KBM-7 (cell line): ENCODE measurements at places on chromosomes 4 and X.

DNA sequence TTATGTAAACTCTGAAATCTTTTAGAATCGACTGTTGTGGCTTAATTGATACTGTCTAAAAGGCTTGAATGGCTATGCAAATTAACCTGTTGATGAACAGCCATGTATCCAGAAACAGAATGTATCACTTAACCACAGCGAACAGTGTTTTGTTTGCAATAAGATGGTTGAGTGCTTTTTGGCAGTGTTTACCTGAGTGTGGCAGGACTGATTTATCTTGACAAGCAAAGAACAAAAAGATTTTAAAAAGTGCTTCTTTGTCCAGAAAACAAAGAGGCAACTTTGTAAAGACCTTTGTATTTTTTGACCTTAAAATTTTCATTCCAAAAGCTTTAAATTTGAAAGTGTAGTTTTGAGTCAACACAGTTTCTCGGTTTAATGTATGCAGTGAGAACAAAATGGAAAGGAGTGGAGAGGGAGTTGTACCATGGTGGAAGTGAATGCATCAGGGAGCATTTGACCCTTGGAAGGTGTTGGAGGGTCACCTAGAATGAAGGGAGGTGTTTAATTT, 18.0 kb downstream of the ARHGAP10 start:
- DNase-seq, result no peak

GRCh38 chr4:136841526-136841925, 690.8 kb downstream of the PCDH18 start:
- DNase-seq, result no peak

GRCh38 chrX:17501746-17502145, 126.7 kb downstream of the NHS start:
- DNase-seq, result no peak

GRCh38 chr4:66169341-66169740, 499.1 kb upstream of the EPHA5 start:
- DNase-seq, result no peak

DNA sequence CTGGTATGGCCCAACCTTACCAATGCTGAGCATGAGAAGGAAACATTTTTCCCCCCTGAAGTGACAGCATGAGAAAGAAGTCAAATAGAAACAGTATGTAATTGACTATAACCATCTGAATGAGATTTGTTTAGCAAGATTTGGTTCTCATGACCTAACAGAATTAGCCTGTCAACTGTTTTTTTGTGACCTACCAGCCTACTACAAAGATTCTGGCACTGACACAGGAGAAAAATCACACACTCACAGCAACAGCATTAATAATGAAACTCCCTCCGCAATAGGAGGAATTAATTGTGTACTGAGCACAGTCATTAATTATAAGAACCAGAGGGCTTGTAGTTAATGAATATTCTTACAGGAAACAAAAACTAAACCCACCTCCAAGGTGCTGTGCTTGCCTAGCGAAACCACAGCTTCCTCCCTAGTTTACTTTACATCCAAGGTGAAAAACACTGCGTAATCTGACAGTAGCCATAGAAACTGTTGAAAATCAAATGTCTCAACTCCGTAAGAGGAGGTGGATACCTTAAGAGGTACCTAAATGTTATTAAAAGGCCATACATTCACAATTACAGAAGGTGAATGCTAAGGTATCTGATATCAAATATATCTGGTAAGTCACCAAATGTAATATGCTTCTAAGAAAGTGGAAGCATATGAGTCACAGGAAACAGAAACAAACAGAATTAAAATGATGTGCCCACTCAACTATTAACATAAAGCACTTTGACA, 34.9 kb downstream of the MMRN1 start:
- no peak for DNase-seq

GRCh38 chr4:138912704-138913340, 102.8 kb upstream of the NOCT start:
- no peak for DNase-seq

- DNase-seq, result no peak
Observed at GRCh38 chrX:13654116-13654515, 1.2 kb downstream of the TCEANC start.

DNA sequence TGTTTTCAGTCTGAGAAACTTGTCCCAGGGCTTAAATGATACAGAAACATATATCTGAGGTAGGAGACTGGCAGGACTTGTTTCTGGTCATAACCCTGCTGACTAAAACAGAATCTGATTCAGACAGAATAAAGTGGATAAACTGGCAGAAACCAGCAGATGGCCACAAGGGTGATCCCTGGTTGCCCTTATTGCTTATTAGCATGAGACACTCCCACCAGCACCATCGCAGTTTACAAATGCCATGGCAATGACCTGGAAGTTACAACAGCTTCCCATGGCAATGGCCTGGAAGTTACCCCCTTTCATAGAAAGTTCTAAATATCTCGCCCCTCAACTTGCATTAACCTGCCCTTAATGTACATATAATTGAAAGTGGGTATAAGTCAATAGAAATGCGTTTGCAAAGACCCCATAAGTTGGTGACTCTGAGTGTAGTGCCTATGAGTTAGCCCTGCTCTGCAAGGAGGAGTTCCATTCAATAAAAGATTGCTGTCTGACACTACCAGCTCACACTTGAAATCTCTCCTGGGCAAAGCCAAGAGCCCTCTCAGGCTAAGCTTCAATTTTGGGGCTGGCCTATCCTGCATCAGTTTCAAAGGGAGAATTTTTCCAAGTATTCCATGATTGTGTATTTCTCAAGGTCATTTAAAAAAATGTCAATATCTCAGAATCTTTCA, 52.9 kb upstream of the PAGE5 start:
- no peak for DNase-seq

DNA sequence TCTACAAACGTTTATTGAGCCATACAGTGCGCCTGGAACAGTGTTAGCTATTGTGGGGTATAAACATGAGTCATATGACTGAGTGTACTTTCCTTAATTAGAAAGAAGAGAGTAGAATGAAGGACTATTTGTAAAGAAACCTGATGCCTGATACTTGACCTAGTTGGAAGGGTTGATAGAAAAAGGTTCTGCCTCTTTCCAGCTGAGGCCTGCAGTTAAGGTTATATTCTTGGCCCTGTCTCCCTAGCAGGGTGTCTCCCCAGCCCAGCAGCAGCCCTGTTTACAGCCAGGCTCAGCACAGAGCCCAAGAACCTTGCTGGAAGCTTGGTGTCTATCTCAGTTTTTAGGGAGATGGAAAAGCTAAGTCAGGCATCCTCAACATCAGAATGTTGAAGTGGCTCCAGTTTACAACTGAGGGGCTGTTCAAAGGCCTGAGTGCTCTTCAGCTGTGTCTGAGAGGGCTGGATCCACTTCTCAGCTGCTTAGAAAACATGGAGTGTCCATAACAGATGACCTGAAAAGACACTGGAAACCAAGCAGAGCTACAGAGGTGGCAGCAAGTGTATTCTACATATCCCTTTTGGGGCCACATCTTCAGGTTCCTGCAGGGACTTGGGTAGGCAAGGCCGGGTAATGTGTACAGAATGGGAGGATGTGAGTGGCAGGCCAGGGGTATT, 21.6 kb downstream of the NYX start:
- no peak for DNase-seq

DNA sequence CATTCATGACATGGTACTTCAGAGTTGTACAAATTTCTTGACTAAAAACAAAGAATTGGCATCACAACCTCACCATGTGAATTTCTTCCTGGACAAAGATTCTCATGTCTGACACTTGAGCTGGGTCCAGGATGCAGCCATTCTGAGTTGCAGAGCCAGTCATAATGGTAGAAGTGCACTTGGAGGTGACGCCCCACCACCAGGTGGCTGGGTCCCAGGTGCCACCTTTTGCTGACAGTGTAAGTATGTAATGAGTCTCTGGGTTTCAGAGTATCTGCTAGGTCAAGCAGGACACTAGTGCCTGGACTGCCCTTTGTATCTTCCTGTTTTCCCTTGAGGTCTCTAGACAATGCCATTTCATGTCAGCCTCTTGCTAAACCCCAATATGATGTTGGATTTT, 36.6 kb upstream of the WDR1 start:
- DNase-seq, result no peak

GRCh38 chr4:23163647-23164436, 471.1 kb downstream of the GBA3 start:
- no peak for DNase-seq

DNA sequence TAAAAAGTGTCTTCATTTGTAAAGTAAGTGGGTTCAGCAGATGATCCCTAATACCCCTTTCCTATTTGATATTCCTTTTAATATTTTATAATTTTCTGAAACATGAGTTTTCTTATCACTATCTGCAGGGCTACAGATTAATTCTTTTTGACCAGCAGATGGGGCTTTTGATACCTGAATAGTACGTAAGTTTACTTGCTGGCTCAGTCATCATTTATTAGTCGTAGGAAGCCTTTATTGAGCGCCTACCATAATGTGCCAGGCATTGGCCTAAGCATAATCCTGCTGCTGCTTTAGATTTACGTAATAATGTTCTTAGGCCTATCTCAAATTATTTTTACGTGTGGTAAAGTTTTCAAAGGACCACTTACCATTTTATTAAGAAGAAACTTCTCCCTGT, 33.1 kb downstream of the OSTC start:
- peak; percentile 23 for DNase-seq

DNA sequence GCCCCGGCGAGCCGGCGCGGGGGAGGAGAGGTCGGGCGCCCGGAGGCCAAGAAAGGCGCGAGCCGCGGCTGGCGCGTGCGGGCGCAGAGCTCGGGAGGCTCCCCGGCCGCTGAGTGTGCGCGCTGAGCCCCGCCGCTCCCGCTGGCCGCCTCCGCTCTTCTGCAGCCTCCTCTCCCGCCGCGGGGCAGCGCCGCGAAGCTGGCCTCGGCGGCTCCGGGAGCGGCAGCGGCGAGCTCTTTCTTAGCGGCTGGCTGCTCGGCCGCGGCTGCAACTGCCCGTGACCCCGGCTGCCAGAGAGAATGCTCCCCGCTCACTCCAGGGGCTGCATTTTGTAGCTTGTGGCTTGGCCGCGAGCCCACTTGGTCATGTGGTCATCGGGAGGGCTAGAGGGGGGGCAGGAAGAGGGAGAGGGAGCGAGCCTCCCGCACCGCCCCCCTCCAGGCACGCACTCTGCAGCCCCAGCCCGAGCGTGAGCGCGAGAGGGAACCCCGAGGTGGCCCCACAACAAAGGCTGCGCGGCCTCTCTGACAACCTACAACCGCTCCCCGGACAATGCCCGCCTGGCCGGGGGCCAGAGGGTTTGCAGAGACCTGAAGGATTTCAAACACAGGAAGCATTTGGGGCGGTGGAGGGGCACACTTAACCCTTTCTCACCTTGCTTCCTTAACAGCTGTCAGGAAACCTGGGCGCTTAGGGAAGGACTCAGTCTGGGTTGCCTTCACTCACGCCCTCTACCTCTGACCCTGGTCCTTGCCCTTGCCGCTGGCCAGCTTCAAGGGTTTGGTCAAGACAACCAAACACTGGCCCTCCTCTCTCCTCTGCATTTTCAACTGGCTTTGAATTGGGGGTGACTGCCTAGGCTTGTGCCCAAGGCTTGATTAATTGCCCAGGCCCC, at the start of gene APLN:
Gene APLN, minus strand, starts transcription at position 305 of the 895 bp plus-strand sequence. CDS start 326 bp downstream, outside the sequence.
- DNase-seq, result peak; percentile 70

DNA sequence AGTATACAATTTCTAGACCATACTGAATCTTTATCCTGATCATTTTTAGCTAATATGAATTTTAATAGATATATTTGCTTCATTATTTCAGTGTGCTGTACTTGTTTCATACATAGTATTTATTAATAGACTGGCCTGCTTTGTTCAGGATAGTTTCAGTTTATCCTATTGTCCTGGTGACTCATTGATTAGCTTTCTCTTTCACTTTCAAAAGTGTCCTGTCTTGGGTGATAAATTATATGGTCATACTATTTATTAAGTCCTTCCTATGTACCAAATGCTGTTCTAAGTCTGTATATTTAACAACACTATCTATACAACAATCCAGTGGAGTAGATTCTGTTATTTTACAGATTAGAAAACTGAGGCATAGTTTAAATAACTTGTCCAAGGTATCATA, 153.8 kb upstream of the RAPGEF2 start:
- no peak for DNase-seq

DNA sequence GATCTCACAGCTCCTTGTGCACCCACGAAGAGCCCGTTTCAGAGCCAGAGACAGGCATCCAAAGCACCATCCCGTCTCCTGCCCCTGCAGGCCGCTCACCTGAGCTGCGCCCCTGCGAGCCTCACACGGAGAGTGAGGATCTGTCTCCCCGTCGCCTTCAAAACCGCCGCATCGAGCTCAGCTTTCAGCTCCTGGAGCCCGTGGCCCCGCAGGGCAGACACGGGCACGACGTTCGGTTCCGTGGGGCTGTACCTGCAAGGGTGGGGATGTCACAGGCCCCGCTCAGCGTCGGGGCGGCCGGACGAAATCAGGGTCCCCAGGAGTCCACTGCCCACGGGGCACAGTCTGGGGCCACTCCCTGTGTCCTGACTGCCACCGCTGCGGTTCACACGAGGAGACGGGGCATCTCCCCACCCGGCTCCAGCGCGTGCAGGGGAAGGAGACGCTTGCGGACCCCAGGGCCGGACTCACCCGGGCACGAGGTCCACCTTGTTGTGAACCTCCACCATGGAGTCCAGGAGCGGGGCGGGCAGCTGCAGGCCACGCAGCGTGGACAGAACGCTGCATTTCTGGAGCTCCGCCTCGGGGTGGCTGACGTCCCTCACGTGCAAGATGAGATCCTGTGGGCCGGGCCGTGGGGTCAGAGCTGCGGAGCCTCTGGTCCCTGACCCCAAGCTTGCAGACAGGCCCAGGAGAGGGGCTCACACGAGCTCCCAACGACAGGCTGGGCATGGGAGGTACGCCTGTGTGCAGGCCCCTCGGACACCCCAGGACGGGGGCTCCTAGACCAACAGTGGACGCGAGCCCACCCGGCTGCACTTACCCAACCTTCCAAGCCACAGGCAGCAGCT, 11.1 kb downstream of the GTPBP6 start:
- DNase-seq, result peak; percentile 14

DNA sequence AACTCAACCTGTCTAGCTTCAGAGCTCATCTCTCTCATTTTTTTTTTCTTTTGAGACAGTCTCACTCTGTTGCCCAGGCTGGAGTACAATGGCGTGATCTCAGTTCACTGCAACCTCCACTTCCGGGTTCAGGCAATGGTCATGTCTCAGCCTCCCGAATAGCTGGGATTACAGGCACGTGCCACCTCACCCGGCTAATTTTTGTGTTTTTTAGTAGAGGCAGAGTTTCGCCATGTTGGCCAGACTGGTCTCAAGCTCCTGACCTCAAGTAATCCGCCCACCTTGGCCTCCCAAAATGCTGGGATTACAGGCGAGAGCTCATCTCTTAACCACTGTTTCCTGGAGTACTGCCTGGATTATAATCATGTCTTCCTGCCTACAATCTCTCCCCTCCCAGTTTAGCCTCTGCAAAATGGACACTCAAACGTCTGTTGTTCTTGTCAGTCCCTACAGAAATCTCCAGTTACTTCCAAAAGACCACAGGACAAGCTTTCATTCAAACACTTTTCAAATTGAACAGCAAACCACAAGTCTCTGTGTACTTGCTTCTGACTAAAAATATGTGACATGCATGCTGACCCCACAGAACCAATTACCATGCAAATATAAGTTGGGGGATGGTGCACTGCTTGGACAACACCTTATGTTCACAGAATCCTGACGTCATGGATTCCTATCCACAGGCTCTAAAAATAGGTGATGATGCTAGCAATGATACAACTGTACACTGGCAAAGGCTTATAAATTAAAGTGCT, 137.2 kb downstream of the SH3KBP1 start:
- DNase-seq, result no peak

- DNase-seq, result peak; percentile 68
Observed at GRCh38 chr4:48752246-48752645, 27.8 kb downstream of the FRYL start.
